Brain microvascular endothelial cell (primary cell): ENCODE measurements at places on chromosomes 6 and 20.
A peak's percentile ranks its signal among the peaks of the same experiment; 100 is the strongest.

DNA sequence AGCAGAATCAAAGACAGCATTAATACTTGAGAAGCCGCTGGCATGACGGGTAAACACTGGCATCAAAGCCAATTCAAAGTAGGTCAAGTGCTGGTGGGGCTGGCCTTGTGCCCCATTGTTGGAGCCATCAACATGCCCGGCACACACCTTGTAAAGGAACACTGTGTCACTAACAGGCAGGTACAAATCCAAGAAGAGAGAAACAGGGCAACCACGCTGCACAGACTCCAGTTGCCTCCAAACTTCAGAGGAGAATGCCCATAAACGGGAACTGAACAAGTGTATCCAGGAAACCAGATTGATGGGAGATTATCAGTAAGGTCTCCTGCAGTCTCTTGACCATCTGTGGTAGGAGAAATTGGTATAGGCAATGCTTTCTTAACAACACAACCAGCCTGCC lies 127.0 kb upstream of the STXBP5 start:
- DNase-seq: no peak

DNA sequence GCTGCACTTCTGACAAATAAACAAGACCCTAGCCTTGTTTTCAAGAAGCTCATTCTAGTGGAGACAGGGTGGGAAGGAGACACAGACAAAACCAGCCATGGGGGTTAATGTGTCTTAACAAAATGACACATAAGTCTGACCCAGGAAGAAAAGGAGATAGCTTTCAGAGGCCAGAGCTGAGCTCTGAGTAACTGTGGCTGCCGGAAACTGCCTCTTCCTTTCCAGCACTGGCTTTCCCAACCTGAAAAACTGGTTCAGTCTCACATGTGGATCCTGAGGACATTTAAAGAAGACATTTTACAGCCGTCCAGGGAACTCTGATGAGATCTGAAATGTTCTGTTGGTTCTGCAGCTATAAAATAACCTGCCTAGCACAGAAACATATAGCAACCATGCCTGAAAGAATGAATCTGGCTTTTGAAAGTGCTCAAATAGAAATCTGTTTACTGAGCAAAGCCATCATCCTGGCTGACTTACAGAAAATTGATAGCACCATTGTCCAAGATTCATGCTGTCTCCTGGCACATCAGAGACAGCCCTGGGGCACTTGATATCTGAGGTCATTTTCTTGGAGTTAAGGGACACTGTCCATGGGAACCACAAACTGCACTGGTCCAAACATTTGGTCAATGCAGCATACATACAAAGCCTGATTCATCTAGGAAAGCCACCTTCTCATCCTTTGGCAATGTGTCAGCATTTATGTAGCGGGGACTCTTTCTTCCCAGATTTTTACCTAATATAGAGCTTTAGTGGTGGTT lies 83.2 kb upstream of the PAX1 start:
- no peak for DNase-seq

DNA sequence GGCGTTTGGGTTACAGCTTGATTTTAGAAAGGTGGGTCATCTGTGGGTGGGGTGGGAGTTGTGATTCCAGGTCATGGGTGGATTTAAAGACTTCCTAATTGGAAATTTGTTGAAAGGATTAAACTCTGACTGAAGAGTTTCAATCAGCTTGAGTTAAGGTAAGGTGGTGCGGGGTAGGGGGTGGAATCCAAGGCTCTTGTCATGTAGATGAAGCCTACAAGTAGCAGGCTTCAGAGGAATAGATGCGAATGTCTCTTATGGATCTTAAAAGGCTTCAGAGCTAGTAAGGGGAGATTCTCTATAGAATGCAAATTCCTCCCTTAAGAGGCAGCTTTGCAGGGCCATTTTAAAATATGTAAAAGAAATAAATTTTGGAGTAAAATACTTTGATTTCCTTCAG lies 645.3 kb downstream of the FRK start:
- no peak for DNase-seq

DNA sequence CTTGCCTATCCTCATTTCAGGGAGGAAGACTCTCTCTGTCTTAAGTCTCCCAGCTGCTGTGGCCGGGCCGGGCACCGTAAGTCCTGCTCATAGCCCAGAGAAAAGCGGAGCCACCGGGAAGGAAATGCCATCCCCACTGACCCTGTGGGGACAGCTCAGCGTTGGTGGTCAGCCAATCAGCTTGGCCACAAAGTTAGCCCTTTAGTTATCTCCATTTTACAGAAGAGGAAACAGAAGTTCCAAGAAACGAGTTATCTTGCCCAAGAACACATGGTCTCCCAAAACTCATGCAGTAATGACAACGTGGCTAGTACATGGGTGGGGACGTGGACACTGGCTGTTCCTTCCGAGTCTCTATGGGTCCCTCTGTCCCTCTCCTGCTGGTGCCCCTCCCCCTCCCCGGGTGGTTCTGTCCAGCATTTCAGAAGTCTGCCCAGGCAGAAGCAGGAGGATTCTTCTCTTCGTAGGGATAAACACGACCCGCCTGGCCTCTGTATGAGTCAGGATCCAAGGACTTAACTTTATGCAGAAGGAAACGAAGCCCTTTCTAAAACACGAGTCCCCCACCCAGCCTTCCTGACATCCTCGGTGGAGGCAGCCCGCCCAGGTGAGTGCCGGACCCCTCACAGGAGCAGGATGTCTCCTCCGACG lies 273.8 kb downstream of the CDH4 start:
- DNase-seq: no peak

DNA sequence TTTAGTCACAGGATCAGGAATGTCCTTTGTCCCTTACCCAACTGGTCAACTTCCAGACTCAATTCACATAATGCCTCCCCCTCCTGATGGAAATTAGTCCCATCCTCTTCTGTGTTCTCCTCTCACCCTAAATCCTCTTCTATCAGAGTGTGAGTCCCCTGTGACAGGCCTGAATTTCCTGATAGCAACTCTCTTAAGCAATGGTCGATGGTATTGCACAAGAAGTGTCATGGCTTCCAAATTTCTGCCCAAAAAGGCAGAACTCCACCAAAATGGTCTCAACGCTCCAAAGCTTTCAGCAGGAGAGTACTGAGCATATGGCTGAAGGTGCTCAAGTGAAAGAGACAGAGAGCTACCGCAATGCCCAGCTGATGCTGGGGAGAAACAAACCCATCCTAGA lies 2.4 kb downstream of the PREP start:
- no peak for DNase-seq

GRCh38 chr6:1103021-1103420 lies 208.9 kb upstream of the FOXQ1 start:
- DNase-seq: no peak

DNA sequence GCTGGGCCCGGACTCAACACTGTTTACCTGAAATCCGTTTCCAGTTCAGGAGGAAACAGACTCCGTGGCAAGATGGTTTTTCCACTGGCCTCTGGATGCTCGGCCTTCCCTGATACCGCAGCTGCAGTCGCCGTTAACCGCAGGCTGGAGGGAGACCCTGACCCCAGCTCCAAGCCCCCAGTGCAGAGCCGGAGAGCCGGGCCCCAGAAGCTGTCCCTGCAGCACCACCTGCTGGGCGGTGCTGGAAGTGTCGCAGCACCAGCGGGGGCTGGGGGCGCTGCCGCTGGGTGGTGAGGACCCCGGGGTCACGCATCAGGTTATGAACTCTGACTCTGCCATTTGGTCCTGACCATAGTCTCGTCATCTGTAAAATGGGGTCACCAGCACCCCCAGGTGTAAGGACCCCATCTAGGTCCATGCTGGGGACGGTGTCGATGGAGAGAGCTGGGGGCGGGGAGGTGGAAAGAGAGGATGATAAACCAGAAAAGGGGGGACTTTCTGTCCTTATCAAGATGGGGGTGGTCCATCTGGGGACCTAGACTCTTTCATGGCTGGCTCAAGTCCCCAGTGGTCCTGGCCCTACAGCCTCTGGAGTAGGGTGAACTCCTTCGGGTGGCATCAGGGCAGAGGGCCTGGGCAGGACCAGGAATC lies 20.8 kb upstream of the CHRNA4 start:
- no peak for DNase-seq

GRCh38 chr6:133551847-133552341 lies 310.7 kb downstream of the EYA4 start:
- DNase-seq: peak; percentile 98
